ENCODE measurements at places on chromosomes 2 and 18.

GRCh38 chr2:227183657-227184367 is 19.4 kb downstream of the COL4A3 start:
- DNase-seq = no peak

- no peak for DNase-seq
Observed at GRCh38 chr2:25698752-25699151, 25.4 kb upstream of the DTNB start.

DNA sequence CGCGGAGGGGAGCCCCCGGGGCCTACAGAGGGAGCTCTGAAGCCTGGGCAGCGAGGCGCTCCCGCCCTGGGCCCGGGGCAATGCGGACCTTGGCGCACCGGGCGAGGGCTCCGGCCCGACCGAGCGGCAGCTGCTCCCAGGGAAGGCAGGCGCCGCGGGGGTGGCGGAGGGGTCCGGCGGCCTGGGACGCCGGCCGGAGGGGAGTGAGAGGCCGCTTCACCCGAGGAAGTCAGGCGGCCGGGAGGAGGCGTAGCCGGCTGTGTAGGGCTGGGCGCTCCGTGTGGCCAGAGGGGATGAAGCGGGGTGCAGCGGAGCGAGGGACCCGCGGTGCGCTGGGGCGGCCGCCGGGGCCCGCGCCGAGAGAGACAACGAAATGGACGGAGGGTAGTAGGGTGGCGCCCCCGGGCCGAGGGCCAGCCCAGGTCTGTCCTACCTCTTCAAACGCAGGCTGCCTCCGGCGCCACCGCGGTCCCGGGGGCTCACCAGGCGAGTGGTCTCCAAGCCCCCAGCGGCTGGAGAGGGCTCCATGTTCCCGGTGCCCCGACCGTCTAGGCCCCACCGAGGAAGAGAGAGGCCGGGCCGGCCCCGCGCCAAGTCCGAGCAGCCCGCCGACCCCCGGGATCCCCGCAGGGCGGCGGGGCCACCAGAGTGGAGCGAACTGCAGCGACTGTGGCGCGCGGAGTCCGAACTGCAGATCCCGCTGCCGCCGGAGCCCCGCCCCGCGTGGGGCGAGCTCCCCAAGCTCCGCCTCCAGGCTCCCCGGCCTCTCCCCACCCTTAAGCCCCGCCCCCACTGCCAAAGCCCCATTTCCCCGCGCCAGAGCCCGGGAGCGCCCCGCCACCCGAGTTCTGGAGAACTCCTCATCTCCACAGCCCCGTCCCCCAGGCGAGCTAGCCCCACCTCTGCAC is at the start of gene SLC30A3:
Gene SLC30A3 (minus strand): TSS at position 669 of the 908 bp plus-strand sequence. CDS start 141 bp downstream, at position 528.
- no peak for DNase-seq

DNA sequence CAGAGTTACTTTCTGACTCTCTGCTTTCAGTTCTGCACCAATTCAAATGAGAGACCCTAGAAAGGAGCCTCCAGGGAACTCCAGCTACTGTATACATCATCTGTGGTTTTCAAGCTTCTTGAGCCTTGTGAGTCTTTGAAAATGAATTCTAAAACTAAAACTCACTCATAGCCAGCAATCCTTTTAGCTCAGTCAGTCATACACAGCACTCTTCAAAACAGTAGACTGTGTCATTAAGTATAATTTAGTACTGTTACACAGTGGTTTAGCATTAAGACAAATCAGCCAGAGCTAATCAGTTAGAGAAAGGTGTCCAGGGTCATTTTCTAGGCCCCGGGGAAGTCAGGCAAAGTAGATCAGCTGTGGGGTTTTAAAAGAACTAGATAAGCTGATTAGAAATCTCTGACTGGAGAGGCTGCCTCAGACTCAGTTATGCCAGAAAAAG is 322.1 kb upstream of the THUMPD2 start:
- no peak for DNase-seq

DNA sequence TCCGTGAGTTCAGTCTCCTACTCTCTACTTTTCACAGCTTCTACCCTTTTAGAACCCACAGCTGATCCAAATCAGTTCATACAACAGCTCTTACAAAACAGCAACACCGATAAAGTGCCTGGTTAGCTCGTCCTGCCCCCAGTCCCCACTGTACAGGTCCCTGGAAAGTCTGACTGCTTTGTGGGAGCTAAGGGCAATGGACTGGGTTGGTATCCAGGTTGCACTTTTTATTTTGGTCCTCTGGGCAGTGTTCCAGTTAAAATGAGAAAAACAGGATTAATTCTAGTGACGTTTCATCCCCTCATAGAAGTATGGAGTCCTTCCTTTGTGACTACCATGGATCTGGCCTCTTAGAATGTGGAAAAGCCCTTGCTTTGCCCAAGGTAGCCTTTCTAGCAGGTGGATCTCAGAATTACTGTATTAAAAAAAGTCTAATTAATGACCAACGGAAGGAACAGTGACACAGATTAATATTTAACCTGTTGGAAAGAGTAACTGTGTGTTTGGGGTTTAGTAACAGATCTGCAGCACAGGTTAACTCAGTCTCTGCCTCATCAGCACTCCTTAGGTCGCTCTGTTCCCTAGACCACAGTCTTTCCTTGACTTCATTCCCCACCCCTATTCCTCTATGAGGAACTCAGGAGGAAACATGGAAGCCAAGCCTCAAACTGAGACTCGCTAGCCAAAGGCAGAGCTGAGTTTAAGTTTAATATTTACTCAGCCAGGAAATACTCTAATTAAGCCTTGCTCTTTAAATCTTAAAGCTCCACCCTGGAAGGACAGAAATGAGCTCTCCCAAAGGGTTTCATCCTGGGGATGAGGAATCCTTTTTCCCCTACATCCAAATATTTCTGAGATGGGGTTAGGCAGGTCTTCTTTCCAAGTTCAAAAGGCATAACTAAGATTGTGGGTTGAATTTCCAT is 52.8 kb upstream of the ITGA6 start:
- no peak for DNase-seq

- no peak for DNase-seq
Observed at GRCh38 chr2:209942936-209943605, 59.4 kb upstream of the RPE start.

DNA sequence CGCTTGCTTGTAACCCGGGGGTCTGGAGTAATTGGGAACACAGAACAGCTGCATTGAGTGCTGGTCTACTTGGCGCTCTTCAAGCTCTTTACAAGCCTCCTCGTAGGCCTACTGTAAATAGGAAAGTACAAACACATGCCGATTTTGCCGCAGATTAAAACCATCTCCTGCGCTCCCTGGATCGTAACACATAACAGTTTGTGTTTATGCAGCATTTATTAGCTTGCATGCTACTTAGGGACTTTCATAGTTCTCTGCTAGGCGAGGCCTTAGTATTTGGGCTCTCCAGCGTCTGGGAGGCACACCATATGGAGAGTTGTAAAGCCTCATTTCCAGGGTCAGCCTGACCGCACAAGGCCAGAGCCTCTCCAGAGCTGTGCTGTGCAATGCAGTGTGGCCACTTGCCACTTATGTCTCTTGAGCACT is 84.0 kb upstream of the HAAO start:
- DNase-seq = no peak

DNA sequence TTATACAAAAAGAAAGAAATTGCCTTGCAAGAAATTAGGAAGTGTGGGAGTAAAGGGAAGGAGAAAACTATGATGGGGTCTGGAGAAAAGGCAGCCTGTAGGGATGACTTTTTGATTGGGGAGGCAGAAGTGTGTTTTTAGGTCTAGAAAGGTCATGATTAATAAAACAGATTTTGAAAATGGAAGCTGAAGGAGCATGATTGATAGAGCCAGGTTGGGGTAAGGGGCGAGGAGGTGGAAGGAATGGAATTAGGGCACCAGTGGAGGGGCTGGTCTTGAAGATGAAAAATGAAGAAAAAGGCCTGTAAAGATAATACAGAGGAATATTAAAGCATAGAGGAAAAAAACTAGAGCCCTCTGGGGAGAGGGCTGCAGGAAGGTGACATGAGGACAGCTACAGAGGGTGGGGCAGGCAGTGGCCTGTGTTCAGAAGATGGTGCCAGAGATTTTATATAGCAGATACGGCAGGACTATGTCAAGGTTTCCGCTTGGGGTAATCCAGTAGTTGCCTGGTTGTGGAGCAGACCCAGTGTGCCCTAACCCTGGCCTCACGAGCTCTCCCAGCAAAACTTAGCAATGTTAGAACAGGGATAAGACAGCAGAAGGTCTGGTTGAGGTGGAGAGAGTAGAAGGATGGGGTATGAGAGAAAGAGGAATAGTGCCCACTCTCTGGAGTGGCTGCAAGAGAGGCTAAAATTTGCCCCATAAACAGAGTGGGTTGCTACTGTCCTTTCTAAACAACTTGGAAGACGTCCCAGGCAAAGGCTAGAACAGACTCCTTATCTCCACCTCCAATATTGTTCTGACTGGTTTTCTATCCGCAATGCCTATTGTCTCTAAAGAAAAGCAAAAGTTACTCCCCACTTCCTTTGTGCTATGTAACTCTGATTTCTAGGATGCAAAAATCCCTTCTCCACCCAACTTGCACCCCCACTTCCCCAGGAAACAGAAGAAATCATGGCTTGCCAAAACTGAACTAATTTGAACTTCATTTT is 287.3 kb downstream of the AGPS start:
- no peak for DNase-seq

GRCh38 chr2:239152239-239152915 is 248.4 kb downstream of the HDAC4 start:
- DNase-seq = no peak

GRCh38 chr18:10377956-10378355 is 76.5 kb upstream of the APCDD1 start:
- DNase-seq = no peak

DNA sequence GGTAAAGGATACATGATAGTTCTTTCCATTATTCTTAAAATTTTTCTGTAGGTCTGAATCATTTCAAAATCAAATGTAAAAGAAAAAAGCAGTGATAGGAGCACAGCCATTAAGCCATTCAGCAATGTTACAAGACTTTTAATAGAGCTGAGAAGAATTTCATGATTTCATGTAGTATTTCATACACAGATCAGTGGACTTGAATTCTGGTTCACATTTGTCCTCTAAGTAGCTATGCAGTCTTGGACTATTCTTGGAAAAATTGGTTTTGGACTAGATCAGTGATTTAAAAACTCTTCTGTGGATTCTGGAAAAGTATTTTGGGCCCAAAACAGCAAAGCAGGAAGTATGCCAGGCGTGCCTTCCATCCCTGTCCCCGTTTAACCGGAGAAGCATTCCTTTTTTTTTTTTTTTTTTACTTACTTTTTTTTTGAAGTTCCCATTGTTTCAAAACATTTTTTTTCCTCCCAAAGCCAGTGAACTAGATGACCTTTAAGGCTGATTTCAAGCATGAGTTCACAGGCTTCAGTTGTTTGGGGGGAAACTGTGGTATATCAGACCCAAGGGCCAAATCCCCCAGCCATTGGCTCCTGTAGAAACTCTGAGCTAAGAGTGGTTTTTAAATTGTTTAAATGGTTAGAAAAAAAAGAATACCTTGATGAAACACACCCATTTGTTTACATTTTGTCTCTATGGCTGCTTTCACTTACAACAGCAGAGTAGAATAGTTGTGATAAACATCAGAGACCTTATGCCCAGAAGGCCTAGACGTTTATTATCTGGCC is 17.5 kb upstream of the POLI start:
- DNase-seq = no peak

- DNase-seq = no peak
Observed at GRCh38 chr2:30266051-30266621, 34.8 kb downstream of the LBH start.

GRCh38 chr18:36415625-36416024 is 118.1 kb downstream of the FHOD3 start:
- no peak for DNase-seq

DNA sequence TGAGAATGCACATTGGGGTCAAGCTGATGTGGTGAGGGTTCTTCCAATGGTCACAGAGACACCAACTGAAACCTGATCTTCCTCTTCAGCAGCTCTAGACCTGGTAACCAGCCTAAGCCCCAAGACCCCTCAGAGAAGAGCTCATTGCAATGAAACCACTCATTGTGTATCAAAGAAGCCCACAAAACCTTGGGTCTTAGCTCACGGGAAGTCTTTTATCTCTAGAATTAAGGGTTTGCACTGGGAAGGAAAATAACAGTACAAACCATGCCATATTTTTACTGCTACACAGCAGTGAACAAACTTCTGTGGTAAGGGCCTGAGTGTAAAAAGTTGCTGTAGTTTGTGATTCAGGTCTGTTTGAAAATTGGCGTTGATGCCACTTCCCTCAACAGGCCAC is 8.6 kb upstream of the UBXN4 start:
- DNase-seq = no peak

DNA sequence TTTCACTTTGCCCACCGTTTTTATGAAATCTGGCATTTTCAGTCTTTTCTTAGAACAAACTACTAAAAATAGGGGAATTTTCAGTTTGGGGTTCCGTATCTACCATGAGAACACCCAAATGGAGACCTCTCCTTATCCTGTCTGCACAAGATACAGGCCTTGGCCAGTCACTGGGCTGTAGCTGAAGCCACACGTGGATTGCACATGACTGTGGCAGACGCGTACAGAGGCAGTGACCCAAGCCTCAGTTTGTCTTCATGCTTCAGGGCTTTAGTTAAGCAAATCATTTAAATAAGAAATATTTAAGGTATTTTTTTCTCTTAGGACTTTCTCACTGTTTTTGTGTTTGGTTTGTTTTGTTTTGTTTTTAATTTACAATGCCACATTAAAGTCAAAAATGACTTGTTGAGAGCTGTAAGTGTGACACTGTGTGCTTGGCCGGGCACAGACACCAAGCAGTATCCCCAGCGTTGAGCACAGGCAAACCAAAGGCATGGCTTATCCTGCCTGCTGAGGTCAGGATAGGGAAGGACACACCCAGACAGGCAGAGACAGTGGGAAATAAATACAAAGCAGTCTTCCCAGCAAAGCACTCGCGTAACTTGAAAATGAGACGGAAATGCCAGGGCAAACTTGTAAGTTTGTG is 53.3 kb downstream of the TRAPPC12 start:
- no peak for DNase-seq

DNA sequence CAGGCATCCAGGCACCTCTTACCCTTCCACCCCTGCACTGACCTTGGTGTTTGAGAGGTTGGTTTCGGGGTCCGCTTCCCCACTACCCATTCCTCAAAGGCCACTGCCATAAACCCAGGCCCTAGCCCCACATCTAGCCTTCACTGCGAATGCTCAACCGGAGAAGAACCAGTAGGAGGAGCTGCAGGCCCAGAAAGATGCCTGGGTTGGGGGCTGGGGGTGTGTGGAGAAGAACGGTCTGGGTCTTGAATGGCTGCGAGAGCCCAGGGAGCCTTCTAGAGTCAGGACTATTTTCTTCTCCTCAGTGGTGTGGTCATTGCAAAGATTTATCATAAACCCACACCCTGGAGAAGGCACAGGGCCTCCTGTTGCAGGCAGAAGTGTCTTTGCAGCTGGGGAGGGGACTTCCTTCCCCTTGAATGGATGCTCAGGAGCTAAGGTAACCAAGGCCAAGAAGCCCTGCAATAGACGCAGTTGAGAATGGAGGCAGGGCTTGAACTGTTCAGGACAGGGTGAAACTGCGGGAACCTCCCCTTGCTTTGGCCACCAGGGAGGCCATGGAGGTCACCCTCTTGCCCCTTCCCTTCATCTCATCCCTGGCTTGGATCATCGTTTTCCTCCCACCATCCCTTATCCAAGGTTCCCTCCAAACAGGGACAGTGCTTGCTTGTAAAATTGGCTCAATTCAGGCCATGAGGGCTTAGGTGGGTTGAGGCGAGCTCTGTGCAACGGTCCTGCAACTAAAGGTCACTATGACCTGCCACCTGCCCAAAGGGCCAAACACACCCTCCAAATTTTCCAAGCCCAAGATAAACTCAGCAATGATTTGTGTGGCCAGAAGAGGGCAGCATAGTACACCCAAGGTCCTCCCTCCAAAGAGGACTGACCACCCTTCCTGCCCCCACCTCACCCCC is 20.9 kb downstream of the THNSL2 start:
- DNase-seq = no peak

- no peak for DNase-seq
Observed at GRCh38 chr2:176891857-176892256, 320.7 kb upstream of the HNRNPA3 start.
